ENCODE measurements at places on chromosomes 2 and 18. TPM values are rescaled to one million over a fixed set of nuclear protein-coding genes. Genes with fewer than 3 reads are reported as not detected.

- no peak for DNase-seq
Measured at GRCh38 chr2:232835687-232836208, 34.3 kb upstream of the SNORC start.

- no peak for DNase-seq
Measured at GRCh38 chr2:148909114-148909513, 34.1 kb downstream of the KIF5C start.

GRCh38 chr2:149617476-149617875 is 29.9 kb upstream of the MMADHC start:
- no peak for DNase-seq

DNA sequence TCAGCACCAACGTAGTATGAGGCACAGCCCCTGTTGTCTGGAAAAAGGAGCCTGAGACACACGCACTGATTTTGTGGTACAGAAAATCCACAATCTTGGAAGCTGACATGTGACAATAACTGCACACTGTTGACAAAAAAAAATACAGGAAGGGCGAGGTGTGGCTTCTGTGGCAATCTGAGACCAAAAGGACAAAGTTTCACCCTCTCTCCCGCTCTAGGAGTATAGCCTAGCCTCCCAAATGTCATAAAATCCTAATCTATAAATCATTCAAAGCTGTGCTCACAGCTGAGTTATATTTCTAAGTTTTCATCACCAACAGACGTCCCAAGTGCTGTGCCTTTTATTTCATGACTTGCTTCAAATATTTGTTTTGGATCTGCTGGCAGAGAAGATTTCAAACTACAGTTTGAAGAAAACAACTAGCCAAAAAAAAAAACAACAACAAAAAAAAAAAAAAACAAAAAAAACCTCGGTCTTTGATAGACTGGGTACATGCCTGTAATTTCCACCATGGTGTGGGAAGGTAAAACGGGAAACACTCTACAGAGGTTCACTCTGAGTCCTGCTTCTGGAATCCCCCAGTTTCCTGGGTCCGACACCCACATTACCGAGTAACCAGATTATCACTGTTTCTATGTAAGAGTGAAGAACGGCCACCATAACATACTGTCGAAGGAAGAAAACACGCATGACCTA is 61.0 kb downstream of the C2orf76 start:
- DNase-seq: no peak

DNA sequence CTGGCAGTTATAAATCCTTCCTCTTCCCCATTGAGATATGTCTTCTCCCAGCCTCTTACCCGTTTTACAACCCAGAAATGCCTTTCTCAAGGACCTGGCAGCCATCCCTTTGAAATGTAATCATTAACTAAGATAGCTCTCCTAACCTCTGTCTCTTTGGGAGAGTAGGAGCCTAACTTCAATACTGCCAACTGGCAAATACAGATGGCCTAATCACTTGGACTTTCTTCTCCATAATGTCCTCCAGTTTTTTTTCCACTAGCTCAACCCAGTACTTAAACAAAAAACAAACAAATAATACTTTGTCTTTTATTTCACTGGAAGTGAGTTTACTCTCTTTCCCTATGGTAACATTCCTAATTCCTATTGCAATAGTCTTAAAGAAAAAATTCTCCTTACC is 1391.1 kb downstream of the SUCLG1 start:
- no peak for DNase-seq

GRCh38 chr18:78908462-78909260 is 71.0 kb upstream of the SALL3 start:
- DNase-seq: no peak

- DNase-seq: no peak
Measured at GRCh38 chr2:223519471-223519870, 82.7 kb downstream of the SCG2 start.

- no peak for DNase-seq
Measured at GRCh38 chr2:113119111-113119510, 8.3 kb upstream of the IL1RN start.

GRCh38 chr2:64793701-64794100 is 140.0 kb upstream of the SERTAD2 start:
- no peak for DNase-seq

DNA sequence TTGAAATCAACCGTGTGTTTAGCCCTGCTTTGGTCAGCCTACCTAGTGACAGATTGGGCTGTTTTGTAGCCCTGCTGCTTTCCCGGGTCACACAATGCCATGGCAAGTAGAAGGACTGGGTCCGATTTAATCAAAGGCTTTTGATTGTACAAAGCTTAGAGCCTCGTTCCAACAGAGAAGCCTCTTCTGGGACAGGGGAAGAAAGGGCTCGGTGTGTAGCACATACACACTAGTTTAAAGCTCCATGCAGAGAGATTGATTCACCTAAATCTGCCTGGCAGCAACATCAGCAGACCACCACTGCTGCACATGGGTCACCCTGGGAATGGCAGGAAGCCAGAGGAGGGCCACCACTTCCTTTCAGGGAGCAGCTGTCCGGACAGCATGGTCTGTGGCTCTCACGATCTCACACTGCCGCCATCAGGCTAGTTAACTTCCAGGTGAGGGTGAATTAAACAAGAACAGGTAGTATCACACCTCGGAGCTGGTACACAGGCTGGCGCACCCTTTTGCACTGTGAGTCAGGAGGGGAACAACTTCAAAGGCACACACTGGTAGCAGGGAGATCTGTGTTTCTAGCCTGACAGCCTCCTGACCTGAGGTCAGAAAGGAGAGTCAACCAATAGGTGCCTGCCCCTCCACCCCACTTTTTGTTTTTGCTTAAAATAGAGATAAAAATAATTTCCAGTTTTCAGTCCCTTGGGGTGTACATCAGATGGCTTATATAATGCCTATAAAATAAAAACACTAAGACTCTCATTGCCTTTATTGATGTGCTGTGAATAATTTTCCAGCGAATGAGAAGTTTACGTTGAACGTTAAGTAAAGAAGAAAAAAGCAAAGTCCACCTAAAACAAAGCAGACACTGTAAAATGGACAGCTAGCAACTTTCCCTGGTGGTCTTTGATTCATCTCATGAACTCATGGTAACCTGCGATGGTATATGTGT is 108.5 kb downstream of the CDCA7 start:
- no peak for DNase-seq

GRCh38 chr2:16664052-16664731 is 1.4 kb downstream of the CYRIA start:
- DNase-seq: no peak

GRCh38 chr2:25161055-25161781 is 7.2 kb downstream of the POMC start:
- DNase-seq: peak; percentile 81

GRCh38 chr18:50076277-50076676 is 118.7 kb downstream of the MYO5B start:
- no peak for DNase-seq

DNA sequence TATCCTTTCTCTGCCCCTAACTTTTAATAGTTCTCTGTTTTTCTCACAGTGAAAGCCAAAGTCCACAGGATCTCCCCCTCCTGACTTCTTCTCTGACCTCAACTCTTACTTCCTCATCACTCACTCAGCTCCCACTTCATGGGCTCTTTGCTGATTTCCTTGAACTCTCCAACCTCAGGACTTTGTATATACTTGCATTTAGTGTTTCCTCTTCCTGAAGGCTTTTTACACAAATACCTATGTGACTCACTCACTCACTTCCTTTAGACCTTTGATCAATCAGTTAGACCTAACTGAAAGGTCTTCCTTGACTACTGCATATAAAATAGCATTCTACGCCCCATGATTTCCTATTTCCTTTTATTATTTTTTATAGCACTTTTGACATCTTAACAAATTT is 233.1 kb upstream of the MEX3C start:
- DNase-seq: no peak

GRCh38 chr2:160909781-160910242 is 250.4 kb upstream of the TANK start:
- DNase-seq: no peak

DNA sequence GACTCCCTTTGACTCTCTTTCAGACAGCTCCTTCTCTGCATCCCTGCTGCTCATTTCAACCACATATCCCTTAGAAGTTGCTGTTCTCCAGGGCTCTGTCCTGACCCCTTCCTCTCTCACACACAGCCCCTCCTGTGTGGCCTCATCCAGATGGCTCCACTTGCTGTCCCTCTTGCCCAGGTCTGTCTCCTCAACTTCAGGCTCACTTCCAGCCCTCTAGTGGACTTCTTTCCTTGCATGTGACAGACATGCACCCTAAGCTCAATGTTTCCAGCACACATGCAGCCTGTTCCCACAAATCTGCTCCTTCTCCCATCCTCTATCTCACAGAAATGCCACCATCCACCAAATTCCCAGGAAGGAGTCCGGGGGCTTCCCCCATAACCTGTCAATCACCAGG is 9.0 kb upstream of the MRPL19 start:
- no peak for DNase-seq

GRCh38 chr18:8661754-8662559 is 43.4 kb upstream of the MTCL1 start:
- DNase-seq: no peak

DNA sequence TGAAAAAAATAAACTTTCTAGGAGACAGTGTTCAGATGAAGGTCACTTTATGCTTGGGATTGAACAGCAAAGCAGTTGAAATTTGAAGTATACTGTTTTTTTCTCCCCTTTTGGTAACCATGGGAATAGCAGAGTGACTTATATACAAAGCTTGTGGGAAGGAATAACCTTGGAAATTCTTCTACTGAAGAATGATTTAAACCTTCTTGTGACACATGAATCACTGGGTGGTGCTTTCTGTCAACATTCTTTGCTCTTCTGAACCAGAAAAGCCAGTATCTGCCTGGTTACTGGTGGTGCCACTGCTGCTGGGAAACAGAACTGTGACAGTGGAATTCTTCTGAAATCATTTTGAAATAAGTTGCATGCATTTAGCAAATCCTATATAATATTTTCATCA is 39.4 kb upstream of the RND3 start:
- no peak for DNase-seq

DNA sequence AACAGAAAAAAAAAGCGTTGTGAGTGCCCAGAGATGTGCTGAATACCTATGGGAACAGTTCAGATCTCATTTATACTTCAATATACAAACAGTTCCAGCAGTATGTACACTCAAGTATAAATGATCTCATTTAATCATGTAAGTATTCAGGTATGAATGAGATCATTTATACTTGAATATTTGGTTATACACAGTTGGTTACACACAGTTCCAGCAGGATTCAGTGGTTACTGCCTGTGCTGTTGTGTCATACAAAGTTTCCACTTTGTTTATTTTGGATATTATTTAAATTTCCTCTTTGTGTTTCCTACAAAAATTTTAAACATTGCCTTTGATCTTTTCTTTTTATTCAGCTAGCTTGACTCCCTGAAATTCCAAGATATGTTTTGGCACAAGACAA is 293.5 kb upstream of the SLC39A10 start:
- no peak for DNase-seq

DNA sequence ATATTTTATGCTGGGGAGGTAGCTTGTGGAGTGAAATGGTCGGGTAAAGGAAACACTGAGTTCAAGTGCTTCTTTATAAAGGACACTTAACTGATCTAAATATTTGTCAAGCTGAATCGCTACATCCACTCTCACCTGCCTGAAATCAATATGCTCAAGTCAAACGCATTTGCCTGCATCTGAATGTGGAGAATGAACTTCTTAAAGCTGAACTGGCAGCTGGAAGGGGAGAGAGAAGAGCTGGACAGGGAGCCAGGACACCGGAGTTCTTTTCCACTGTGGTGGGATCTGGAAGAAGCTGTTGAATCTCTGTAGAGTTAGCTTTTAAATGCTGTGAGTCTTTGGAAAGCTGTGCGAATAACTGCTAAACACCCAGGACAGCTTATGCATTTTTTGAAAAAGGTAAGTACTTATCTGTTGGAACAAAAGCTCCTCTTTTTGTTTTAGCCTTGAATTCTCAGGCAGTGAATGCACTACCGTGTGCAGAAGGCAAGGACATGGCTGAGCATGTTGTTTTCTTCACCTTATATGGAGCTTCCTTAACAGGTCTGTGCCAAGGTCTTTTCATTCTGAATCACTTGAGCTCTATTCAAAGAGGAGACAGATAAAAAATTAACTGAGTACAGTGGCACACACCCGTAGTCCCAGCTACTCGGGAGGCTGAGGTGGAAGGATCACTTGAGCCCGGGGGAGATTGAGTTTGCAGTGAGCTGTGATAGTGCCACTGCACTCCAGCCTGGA is 74.2 kb upstream of the KLF7 start:
- DNase-seq: no peak

DNA sequence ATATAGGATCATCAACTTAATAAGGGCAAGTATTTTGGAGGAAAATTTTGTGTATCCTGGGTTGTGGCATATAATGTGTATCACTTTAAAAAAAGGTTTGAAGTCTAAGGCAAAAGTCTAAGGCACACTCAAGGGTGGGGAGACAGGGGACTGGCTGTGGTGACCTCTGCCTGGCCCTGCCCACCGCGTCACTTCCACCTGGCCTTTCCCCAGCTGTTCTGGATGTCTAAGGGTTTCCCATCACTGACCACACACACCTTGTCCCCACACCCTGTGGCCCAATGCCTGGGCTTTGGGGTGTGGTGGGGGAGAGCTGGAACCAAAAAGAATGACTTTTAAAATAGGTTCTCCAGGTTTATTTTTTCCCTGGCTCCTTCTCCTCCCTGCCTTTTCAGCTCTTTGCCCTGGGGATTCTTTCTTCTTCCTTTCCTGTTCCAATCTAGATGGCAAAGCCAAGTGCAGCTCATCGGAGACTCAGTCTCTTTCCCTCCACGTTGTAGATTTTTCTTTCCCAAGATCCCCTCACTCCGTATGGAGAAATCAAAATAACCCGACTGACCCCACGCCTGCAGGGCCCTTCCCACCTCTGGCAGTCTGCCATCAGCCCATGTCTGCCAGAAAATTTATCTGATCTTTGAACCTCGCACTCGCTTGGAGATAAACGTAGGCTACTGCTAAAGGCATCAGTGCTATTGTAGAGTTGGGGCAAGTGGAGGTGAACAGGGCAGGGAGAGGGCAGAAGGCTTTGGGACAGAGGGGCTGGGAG is 257.2 kb downstream of the DYSF start:
- no peak for DNase-seq

DNA sequence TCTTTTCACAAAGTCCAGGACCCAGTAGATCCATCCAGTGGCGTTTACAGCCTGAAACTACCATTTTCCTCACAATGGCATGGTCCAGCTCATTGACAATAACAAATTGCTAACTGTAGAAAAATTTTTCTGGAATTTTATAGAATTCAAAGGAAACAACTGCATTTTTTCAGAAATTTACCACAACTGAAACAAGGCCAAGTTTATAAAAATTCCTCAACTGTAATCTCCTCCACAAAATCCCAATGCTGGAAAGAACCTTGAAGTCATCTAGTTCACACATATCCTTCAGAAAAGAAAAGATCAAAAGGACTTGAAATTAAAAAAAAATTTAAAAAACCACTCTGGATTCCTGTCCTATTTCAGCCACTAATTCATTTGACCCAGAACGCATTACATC is 226.0 kb upstream of the CTAGE1 start:
- DNase-seq: no peak

GRCh38 chr2:67486041-67486796 is 89.1 kb downstream of the ETAA1 start:
- no peak for DNase-seq

MERTK gene
- total RNA-seq: 0.20 TPM

RIT2 gene
- total RNA-seq: not detected

NCKAP5 gene
- total RNA-seq: not detected

TNS1 gene
- 11.0 TPM for total RNA-seq

KCNG2 gene
- total RNA-seq: not detected

ZNF804A gene
- total RNA-seq: not detected

DBI gene
- 136 TPM for total RNA-seq

SPRED2 gene
- total RNA-seq: 6.2 TPM

NYAP2 gene
- total RNA-seq: not detected

SCTR gene
- total RNA-seq: not detected

TXNDC2 gene
- total RNA-seq: not detected

TNFAIP6 gene
- total RNA-seq: not detected

EPB41L3 gene
- 14.0 TPM for total RNA-seq

CNDP1 gene
- total RNA-seq: not detected

Data from activated CD4-positive, alpha-beta T cell treated with anti-CD3 and anti-CD28 coated beads, Interleukin-2, amount 10 ng/mL, durations not matched to agents 7 days and 5 days (primary cell).